Ovary (tissue), 10 donors: ENCODE measurements at places on chromosomes 4 and X.
A peak's percentile ranks its signal among the peaks of the same experiment; 100 is the strongest.

DNA sequence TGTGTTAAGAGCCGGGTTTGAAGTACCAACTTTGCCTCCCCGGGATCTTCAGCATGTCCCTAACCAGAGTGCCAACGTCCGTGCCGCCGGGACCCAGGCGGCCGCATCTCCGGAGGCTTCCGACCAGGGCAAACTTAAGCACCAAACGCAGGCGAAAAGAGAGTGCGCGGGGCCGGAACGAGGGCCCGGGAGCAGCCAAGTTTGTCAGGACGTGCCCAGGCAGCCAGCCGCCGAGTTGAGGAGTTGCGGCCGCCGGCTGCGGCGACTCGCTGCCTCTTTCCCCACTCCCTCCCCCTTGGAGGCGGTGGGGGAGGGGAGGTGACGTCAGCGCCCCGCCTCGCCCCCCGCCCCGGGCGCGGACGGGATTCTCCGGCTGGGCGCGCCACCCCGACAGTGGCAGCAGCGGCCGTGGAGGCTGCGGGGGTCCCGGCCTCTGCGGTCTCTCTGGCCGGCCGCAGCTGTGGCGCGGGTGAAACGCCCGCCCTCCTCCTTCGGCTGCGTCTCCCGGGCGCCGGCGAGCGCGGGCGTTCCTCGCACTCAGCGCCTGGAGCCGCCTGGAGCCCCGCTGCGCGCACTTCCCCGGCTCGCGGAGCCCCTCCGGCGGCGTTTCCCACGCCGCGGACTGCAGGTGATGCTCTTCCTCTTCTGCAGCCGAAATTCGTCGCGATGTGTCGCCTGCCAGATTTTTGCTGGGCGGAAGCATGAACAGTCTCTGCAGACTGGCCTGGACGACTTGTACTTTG lies 2.9 kb upstream of the FAT1 start:
- DNase-seq = peak; percentile 77

- DNase-seq = no peak
Measured at GRCh38 chr4:156763511-156763910, 208.1 kb downstream of the PDGFC start.

DNA sequence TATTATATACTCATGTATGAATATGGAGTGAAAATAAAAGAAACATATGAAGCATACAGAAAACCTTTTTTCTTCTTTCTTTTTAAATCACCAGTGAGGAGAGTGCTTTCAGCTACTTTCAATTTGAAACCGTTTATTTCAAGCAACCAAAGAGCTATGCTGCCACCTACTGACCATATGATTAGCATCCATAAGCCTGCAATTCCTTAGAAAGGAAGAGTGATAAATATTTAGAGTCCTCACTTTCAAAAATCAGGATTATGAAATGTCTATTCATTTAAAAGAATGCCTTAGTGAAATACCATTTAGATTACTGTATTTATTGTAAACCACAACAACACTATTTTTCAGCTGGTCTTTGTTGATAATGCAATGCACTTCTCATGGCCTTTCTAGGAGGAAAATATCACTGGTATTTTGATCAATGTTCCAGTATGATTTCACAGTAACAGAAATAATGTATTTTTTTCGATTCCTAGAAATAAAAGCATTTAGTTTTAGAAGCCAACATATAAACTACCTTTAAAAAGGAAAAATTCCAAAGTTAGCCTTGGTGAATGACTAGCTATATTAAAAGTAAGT lies 667.6 kb downstream of the PCDH18 start:
- peak; percentile 9 for DNase-seq

- no peak for DNase-seq
Measured at GRCh38 chrX:21375708-21376009, 1.4 kb downstream of the CNKSR2 start.

DNA sequence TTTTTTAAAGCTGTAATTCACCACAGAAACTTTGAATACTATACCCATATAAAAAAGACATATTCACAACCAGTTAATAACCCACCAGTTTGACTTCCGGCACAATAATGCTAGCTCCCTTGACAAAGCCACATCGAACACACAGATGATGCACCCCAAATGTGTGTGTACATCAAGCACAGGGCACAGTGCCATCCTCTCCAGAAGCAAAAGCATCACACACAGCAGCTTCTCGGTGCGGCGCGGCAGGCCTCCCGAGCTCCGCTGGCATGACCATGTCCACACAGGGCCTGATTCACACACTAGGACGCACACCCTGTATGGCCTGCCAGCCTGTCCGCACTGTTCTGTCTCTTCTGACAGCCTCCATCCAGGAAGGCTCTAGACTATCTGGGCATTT lies 88.0 kb downstream of the LEF1 start:
- DNase-seq = no peak
